ENCODE measurements at places on chromosomes 13 and 19.

- DNase-seq, result no peak
These were observed 202.6 kb upstream of the SOX21 start for GRCh38 chr13:94914895-94915294.

GRCh38 chr19:42532891-42533290 lies 4.6 kb upstream of the CEACAM1 start:
- DNase-seq, result no peak

DNA sequence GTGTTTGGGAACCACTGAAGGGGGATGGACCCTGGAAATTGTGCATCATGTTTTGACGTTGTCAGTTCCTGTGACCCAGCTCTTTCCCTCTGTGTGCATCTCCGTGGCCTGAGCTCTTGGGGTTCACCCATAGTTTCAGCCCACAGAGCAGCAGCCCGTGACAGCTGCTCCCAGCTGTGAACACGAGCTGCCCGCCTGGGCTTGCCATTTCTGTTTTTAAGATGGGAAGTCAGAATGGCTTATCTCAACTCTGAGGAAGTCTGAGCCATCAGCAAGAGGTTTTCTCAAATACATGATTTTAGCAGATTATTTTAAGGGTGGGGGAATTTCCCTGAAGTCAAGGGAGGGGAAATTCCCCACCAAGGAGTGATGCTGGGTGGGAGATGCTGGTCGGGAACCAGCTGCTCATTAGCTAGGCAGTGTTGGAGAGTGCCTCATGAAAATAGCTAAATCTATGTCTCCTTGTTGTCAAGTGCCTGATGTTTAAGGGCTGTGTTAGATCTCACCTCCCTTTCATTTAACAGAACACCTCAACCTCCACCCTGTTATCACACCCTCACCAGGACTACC lies 34.8 kb upstream of the C1QTNF9 start:
- DNase-seq, result no peak

DNA sequence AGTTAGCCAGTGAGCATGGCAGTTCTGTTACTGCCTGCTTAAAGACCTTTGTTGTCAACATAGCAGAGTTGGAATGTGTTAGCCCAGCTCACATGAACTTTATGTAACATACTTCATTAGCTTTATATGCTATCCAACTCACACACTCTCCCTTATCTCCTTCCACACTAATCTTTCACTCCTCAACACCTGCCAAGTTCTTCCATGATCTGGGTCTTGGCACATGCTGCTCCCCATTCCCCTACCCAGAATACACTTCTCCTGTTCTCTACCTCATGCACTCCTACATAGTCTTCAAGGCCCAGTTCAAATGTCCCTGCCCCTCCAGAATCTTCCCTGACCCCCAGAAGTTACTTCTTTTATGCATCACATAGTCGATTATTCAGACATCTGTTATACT lies 179.3 kb downstream of the KATNAL1 start:
- no peak for DNase-seq

DNA sequence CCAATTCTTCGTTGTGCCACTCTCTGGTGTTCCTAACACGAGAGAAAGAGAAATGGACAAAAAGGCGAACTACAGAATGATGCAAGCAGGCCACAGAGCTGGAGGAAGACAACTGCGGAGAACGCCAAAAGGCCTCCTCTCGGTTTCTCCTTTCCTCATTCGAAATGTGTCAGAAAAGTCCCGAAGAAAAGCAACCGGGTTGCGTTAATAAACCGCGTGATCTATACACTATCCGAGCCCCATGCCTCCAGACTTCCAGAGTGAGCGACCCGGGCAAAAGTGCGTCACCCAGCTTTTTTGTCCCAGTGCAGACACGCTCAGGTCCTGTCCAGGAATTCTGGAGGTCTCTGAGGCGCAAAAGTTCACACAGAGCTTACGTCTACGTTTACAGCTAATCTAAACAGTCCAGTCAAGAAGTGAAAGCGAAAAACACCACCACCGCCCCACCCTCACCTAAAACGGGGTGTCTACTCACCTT lies 413 bp downstream of the N4BP2L2 start:
- no peak for DNase-seq

GRCh38 chr19:5308451-5309437 lies 31.9 kb downstream of the PTPRS start:
- DNase-seq, result peak; percentile 90

Data from NCI-H2081 treated with DMSO at 0.1 percent for 48 hours (cell line).